ENCODE measurements at places on chromosomes 11 and 22.

DNA sequence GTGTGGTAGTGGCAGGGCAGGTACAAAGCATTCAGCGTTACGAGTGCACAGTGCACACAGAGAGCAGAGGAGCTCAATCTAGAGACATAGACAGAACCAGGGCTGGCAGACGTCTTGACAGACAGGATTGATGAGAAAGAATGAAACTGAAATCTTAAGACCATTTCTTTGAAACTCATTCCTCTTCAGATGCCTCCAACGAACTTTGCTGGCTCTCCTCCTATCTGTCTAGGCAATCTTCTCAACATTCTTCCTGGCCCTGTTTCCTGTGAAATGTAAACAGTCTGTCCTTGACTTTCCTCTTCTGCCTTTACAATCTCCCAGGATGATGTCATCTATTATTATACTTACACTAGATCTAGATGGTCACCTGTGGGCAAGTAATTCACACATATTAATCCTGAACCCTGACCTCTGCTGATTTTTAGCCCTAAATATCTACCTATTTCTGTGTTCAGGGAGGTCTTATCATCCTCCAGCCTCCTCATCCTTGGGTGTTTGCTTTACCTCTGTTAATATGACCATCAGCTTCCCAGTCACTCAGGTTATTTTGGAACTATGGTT is 119.5 kb downstream of the ENTHD1 start:
- DNase-seq = no peak

- DNase-seq = no peak
Observed at GRCh38 chr11:134100171-134100570, 31.3 kb downstream of the JAM3 start.

- DNase-seq = no peak
Observed at GRCh38 chr11:64334764-64335735, 5.0 kb upstream of the CCDC88B start.

- no peak for DNase-seq
Observed at GRCh38 chr22:46620588-46621242, 529 bp downstream of the GRAMD4 start.

DNA sequence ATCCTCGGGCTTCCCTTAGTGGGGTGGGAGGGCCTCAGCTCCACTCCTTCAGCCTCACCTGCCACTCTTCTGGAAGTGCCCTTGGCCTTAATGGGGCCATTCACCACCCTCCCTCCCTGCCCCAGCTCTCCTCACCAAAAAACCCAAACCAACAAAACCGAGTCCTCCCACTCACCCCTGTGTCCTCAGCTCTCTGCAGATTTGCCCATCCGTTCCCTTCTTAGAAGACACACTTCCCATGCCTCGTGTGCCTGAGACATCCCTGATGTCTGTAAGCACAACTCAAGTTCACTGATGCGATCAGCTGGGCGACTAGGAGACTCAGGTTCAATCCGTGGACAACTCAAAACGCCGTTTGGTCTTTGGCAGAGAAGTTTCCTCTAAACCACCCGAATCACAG is 839.2 kb downstream of the TBC1D22A start:
- no peak for DNase-seq

- DNase-seq = no peak
Observed at GRCh38 chr11:125193416-125193726, 28.8 kb downstream of the PKNOX2 start.

- DNase-seq = no peak
Observed at GRCh38 chr22:20811971-20812660, 38.2 kb downstream of the SERPIND1 start.

DNA sequence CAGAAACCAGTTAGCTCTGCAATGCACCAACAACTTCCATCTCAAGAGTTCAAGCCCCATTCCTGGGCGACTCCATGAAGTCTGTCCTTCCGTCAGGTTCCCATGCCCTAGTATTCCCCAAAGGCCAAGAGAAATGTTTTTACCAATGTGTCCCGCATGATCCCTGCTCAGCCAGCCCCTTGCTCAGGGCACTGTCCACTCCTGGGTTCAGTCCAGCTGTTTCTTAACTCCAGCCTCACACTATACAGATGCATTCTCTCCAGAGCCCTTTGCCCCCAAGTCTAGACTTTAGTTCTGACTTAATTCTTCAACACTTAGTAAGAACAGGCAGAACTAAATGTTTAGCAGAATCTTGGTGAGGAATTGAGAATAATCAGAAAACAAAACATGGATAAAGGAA is 497.5 kb downstream of the SOX6 start:
- DNase-seq = no peak

- no peak for DNase-seq
Observed at GRCh38 chr11:75722669-75723042, 5.0 kb downstream of the MOGAT2 start.

- DNase-seq = no peak
Observed at GRCh38 chr11:130206141-130206540, 46.6 kb downstream of the ST14 start.

GRCh38 chr22:50173311-50173982 is 2.9 kb downstream of the PANX2 start:
- DNase-seq = no peak

GRCh38 chr11:32861850-32862577 is 30.6 kb upstream of the QSER1 start:
- DNase-seq = no peak

- no peak for DNase-seq
Observed at GRCh38 chr11:12411806-12412727, 34.7 kb downstream of the PARVA start.

DNA sequence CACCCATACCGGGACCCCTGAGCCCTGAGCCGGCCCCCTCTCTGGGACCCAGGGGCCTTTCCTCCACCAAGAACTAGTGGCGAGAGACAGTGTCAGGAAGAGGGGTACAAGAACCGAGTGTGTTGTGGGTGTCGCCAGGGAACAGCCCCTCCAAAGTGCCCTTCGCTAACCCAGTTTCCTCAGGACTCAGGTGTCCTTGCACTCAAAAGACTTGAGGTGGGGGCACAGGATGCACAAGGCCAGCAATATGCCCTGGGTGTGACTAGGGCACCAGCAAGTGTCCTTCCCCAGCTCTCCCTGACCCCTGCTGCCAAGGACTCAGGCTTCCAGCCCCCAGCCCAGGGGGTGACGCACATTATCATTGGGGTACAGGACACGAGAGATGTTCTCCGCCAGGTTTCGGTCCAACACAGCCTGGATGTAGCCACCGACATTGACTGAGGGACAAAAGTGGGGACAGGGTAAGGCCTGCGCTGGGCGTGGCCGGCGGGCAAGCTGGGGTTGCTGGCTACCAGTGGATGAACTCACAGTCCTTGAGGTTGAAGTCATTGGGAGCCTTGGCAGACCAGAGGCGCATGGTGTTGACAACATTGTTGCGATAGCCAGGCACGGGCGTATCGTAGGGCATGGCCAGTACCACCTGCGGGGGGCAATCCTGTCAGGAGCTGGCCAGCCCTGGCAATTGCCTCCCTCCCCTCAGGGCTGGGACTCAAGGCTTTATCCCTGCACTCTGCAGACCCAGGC is 4.7 kb downstream of the PYGM start:
- DNase-seq = no peak

DNA sequence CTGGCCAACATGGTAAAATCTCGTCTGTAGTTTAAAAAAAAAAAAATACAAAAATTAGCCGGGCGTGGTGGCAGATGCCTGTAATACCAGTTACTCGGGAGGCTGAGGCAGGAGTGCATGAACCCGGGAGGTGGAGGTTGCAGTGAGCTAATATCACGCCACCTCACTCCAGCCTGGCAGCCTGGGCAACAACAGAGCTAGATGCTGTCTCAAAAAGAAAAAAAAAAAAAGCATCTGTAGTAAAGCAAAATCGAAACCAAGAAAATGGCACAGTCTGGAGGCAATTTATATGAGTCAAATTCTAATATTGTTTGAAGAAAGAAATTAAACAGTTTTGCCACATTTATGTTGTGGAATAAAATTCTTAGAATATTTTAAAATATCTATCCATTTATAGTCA is 365.0 kb upstream of the CHORDC1 start:
- no peak for DNase-seq

GRCh38 chr11:8206251-8207079 is 37.6 kb upstream of the RIC3 start:
- DNase-seq = no peak

GRCh38 chr11:120130991-120131760 is 6.7 kb downstream of the TRIM29 start:
- DNase-seq = no peak

- DNase-seq = no peak
Observed at GRCh38 chr11:31132531-31133421, 236.8 kb downstream of the DCDC1 start.

GRCh38 chr22:49183208-49183825 is 644.4 kb downstream of the BRD1 start:
- DNase-seq = no peak

GRCh38 chr22:26977741-26978376 is 320.5 kb downstream of the MIAT start:
- no peak for DNase-seq

- no peak for DNase-seq
Observed at GRCh38 chr11:68215087-68215445, 2.0 kb upstream of the KMT5B start.

GRCh38 chr11:118677977-118678376 is 1.5 kb downstream of the TREH start:
- DNase-seq = no peak

DNA sequence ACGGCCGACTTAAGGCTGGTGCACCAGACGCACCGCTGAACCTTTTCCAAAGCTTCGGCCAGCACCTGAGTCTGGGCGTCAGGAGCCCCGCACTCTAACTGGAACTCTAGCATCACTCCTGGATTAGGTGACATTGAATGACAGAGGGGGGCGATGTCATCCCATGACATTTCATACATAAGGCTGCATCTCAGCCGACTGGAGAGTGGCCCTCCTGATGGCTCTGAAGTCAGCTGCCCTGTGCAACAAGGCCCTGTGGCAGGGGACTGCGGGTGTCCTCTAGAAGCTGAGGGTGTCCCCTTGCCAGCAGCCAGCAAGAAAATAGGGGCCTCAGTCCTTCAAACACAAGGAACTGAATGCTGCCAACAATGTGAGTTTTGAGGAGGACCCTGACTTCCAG is 10.1 kb upstream of the FADS3 start:
- no peak for DNase-seq

DNA sequence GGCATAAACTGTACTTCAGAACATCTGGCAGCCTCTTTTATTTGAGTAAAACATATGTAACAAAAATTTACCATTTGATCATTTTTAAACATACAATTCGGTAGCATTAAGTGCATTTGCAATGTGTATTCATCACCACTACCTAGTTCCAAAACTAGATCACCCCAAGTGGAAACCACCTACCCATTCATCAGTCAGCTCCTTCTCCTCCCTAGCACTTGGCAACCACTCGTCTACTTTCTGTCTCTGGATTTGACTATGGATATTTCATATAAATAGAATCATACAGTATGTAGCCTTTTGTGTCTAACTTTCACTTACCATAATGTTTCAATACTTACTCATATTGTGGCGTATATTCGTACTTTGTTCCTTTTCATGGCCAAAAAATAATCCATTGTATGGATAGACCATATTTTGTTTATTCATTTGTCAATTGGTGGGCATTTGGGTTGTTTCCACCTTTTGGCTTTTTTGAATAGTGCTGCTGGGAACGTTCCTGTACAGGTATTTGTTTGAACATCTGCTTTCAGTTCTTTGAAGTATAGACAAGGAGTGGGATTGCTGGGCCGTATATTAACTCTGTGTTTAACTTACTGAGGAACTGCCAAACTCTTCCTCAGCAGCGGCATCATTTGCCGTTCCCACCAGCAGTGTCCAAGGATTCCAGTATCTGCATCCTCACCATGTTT is 27.2 kb upstream of the ADORA2A start:
- DNase-seq = no peak

- no peak for DNase-seq
Observed at GRCh38 chr22:23067023-23067650, 3.2 kb upstream of the GNAZ start.

DNA sequence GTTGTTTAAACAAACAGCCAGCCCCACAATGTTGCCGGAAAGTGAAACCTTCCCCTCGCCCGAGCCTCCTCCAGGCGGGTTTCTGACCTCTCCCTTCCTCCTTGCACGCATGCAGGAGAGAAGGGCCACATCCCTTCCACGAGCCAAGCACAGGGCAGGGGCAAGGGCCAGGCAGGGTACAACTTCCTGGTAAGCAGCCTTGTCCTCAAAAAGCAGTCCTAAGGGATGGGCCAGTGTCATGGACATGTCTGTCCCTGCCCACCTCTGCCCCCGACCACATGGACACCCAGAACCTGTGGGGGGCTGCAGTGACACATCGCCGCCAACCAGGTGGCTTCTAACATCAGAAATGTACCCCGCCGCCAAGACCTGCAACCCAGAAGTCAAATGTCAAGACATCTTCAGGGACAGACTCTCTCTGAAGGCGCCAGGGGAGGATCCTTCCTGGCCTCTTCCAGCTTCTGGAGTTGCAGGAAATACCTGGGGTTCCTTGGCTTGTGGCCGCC is 145.3 kb downstream of the CRYBB2 start:
- DNase-seq = no peak

DNA sequence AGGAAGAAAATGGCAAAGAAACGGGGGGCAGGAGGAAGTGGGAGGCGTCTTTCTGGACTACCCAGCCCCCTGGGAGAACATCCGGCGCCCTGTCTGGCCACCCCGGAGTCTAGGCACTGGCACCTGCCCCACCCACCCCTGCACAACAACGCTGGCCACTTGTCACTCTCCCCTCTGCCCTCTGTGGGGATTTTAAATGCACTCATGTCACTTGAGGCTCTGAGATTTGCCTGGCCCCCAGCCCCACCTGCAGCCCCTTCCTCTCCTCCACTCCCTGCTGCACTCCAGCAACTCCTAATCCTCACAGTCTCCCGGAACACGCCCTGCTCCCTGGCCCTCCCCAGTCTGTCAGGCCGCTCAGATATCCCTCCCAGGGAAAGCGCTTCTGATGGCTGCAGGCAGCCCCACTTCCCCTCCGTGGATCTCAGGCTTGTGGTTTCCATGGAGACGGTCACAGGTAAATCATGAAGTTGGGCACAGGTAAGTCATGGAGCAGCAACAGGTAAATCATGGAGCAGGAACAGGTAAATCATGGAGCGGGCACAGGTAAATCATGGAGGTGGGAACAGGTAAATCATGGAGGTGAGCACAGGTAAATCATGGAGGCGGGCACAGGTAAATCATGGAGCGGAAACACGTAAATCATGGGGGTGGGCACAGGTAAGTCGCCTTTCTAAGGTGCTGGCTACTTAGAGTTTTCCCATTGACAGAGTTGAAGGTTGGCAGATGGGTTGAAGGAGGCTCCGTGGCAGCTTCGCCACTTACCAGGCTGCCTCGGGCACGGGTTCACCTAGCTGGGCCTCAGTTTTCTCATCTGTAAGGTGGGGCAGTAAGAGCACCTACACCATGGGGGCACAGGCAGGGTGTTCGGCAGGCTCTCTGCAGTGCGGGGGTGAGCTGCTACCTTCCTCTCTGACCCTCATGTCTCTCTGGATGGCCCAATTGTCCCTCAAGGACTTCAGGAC is 79.0 kb upstream of the SHISAL1 start:
- no peak for DNase-seq
